Cardiac muscle cell (in vitro differentiated cells and primary cell): ENCODE measurements at places on chromosomes 7 and 10. TPM values are rescaled to one million over a fixed set of nuclear protein-coding genes. Genes with fewer than 3 reads are reported as not detected.

DNA sequence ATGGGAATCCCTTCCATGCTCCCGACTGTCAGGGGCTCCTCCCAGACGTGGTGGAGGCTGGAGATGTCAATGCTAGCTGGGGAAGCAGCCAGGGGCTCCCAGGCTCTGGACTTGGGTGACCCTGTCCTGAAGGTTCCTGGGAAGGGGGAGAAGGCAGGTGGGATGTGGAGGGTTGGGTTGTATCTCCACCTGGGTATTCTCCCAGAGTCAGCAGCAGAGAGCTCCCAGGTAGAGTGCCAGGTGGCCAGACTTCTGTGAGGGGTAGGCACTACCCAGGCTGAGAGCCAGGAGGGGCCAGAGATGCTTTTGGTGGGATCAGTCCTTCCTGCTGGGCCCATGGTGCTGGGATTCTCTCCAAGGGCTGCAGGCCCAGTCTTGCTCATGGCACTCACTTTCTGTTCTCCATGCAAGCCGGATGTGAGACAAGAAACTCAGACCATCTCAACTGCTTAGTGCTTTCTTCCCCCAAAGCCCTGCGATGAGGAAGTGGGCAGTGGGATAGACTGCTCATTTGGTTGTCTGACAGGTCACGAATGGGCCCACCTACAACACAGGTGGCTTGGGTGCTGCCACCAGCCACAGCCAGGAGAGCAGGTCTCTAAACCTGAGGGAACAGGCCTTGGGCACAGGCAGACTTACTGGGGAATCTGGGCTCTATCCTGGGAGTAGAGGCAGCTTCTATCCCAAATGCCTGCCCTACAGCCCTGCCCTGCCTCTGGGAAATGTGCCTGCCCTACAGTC lies 52.5 kb upstream of the CAMK2B start:
- no peak for DNase-seq

GRCh38 chr7:47361746-47362215 lies 220.1 kb downstream of the TNS3 start:
- no peak for DNase-seq

DNA sequence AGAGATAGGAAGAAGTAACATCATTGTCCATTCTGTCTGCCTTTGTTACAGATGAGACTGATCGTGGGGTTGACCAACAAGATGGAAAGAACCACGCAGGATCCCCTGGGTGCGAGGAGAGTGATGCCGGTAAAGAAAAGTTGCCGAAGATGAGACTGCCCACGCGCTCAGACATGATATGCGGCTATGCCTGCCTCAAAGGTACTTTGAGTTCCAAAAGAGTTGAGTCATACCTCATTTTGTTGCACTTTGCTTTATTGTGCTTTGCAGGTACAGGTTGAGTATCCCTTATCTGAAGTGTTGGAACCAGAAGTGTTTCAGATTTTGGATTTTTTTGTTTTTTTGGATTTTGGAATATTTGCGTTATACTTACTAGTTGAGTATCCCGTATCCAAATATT lies 12.2 kb upstream of the CLCN1 start:
- DNase-seq = no peak

The TMEM270 gene
- total RNA-seq = not detected in 2 replicates

The VSTM4 gene
- total RNA-seq = 2.3 and 6.0 TPM in 2 replicates
